ENCODE measurements at places on chromosomes 3 and 15. TPM values are rescaled to one million over a fixed set of nuclear protein-coding genes. Genes with fewer than 3 reads are reported as not detected.

GRCh38 chr3:6301626-6302025 lies 559.3 kb upstream of the GRM7 start:
- H3K36me3 ChIP-seq, result no peaks in the 10 kb centered on the region
- no peak for DNase-seq
- H3K4me1 ChIP-seq, result no peaks in the 10 kb centered on the region
- no peak overlapping the region for H3K27ac ChIP-seq
- H3K27me3 ChIP-seq, result no peaks in the 10 kb centered on the region

GRCh38 chr3:3059645-3060044 lies 50.5 kb downstream of the IL5RA start:
- peaks cover 16% of the 10 kb centered on the region for H3K27me3 ChIP-seq
- H3K36me3 ChIP-seq, result no peaks in the 10 kb centered on the region
- no peaks in the 10 kb centered on the region for H3K4me1 ChIP-seq
- DNase-seq, result no peak

GRCh38 chr15:85607842-85608241 lies 186.9 kb downstream of the KLHL25 start:
- no peak overlapping the region for H3K4me3 ChIP-seq
- H3K36me3 ChIP-seq, result peaks cover 19% of the 10 kb centered on the region

DNA sequence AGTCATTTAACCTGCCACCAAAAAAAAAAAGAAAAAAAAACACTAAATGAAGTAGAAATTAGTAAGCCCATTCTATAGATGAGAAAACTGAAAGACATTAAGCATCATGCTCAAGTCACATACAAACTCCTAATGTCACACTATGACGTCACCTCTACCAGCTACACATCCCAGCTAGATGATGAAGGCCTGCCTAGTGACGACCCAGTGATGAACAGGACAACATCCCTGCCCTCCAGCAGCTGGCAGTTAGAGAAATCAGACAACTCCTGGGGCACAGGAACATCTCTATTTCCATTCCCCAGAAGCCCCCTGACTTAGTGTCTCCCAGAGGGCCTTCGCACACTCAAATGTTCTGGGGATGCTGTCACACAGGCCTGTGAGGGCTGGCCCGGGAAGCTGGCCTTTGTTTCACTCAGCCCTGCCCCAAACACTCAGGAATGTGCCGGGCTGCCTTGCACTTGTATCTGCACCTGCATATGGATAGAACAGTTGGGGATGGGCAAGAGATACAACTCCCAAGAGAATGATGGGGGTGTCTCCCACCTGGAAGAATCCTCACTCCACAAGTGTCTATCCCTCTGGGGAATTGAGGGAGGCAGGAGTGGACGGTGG lies 7.0 kb upstream of the HAPLN3 start:
- peaks cover 15% of the 10 kb centered on the region for H3K4me1 ChIP-seq
- no peak for DNase-seq
- no peaks in the 10 kb centered on the region for H3K36me3 ChIP-seq
- no peak overlapping the region for H3K27ac ChIP-seq

Gene ISY1
- polyA plus RNA-seq, result 95.8 TPM

GRCh38 chr3:122627301-122627700 lies 49.9 kb downstream of the PARP15 start:
- H3K4me3 ChIP-seq, result no peak overlapping the region
- H3K27ac ChIP-seq, result peak overlapping the region; percentile 76
- no peak for DNase-seq
- H3K4me1 ChIP-seq, result peaks cover 21% of the 10 kb centered on the region

DNA sequence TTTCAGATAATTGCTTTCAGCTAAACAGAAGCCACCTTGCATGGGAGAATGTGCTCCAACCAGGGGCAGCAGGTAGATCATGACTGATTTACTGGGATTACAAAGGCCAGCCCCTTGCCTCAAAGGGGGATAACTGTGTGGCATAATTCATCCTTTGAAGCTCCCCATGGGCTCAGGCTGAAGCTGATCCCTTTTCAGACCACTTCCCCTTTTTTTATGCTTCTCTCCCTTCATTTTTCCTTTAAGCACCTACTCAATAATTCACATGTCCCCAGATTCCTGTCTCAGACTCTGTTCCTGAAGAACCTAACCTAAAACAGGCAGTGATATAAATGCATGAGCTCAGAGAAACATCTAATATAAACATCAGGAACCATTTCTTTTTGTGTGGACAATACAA lies 8.2 kb upstream of the MYRIP start:
- H3K4me3 ChIP-seq, result no peak overlapping the region
- no peak overlapping the region for H3K27ac ChIP-seq
- DNase-seq, result no peak
- H3K27me3 ChIP-seq, result peaks cover 24% of the 10 kb centered on the region
- H3K36me3 ChIP-seq, result no peaks in the 10 kb centered on the region
- H3K4me1 ChIP-seq, result no peaks in the 10 kb centered on the region

- no peak for DNase-seq
- no peaks in the 10 kb centered on the region for H3K4me1 ChIP-seq
- no peaks in the 10 kb centered on the region for H3K36me3 ChIP-seq
- H3K27ac ChIP-seq, result no peak overlapping the region
Measured at GRCh38 chr15:79179108-79179561, 88.6 kb upstream of the RASGRF1 start.

DNA sequence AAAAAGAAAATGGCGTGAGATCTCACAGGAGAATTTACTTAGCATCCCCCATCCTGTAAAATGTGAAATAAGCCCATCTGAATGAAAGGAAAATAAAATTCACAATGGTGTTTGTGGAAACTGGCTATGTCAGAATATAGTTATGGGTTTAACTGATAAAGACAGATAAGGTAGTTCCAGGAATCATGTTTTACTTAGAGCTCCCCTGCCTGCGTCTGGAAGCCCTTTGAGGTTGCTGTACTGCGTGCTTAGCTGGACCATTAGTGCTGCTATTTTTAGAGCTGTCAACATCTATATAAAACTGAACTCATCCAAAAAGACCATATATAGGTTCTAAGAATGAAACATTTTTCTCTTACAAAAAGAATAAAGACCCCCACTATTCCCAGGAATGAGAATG lies 130.8 kb downstream of the LSAMP start:
- H3K4me3 ChIP-seq, result no peak overlapping the region
- H3K4me1 ChIP-seq, result no peaks in the 10 kb centered on the region
- no peaks in the 10 kb centered on the region for H3K27me3 ChIP-seq
- H3K36me3 ChIP-seq, result no peaks in the 10 kb centered on the region
- no peak for DNase-seq

DNA sequence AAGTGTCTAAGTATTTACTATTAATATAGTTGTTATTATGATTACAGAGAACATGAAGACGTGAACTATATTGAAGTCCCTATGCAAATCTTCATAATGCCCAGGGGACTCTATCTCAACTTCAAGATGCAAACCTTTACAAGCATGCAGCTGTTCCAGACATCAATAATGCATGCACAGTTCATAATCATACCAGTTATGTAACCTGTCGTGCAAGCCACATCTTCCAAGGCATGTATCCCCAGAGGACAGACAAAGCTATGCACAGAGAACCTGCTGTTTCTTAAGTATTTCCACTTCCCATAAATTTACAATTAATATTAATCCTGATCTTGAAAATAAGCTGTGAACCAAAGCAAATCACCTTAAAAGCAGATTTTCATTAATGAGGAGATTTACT lies 534.1 kb downstream of the TUSC7 start:
- no peak for DNase-seq
- no peaks in the 10 kb centered on the region for H3K27me3 ChIP-seq
- H3K4me3 ChIP-seq, result no peak overlapping the region
- H3K27ac ChIP-seq, result no peak overlapping the region

DNA sequence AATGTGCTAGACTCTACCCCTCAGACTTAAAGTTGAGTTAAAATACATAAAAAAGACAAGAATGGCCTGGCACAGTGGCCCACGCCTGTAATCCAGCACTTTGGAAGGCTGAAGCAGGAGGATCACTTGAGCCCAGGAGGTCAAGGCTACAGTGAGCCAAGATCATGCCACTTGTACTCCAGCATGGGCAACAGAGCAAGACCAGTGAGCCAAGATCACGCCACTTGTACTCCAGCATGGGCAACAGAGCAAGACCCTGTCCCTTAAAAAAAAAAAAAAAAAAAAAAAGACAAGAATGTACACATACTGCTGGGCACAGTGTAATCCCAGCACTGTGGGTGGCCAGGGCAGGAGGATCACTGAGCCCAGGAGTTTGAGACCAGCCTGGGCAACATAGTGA lies 17.4 kb downstream of the DIS3L start:
- H3K36me3 ChIP-seq, result peaks cover 26% of the 10 kb centered on the region
- no peaks in the 10 kb centered on the region for H3K4me1 ChIP-seq
- no peaks in the 10 kb centered on the region for H3K27me3 ChIP-seq
- no peak overlapping the region for H3K27ac ChIP-seq
- DNase-seq, result no peak
- peak overlapping the region; percentile 8 for H3K4me3 ChIP-seq

Gene CAND2
- polyA plus RNA-seq, result 0.53 TPM

- peaks cover 5% of the 10 kb centered on the region for H3K4me1 ChIP-seq
- no peak for DNase-seq
- H3K4me3 ChIP-seq, result no peak overlapping the region
Measured at GRCh38 chr15:56040081-56041035, 46.9 kb upstream of the NEDD4 start.

- H3K4me1 ChIP-seq, result no peaks in the 10 kb centered on the region
- H3K27me3 ChIP-seq, result no peaks in the 10 kb centered on the region
- H3K4me3 ChIP-seq, result no peak overlapping the region
- no peak overlapping the region for H3K27ac ChIP-seq
Measured at GRCh38 chr3:26590919-26591484, 31.6 kb upstream of the LRRC3B start.

Gene CEMIP
- polyA plus RNA-seq, result not detected

Gene PLD1
- polyA plus RNA-seq, result not detected

GRCh38 chr3:177538750-177539730 lies 341.8 kb upstream of the TBL1XR1 start:
- peak overlapping the region; percentile 39 for H3K4me3 ChIP-seq
- DNase-seq, result peak; percentile 42
- H3K4me1 ChIP-seq, result peaks cover 24% of the 10 kb centered on the region

Gene DENND4A
- polyA plus RNA-seq, result 28.4 TPM

DNA sequence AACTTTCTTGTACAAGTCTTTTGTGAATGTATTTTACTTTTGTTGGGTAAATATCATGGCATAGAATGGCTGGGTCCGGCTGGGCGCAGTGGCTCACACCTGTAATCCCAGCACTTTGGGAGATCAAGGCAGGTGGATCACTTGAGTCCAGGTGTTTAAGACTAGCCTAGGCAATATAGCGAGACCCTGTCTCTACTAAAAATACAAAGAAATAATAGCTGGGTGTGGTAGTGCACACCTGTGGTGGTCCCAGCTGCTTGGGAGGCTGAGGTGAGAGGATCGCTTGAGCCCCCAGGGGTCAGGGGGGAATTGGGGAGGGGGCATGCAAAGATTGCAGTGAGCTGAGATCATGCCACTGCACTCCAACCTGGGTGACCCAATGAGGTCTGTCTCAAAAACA lies 52.9 kb downstream of the ANP32A start:
- no peak overlapping the region for H3K4me3 ChIP-seq
- H3K27ac ChIP-seq, result no peak overlapping the region
- H3K36me3 ChIP-seq, result peaks cover 4% of the 10 kb centered on the region
- peaks cover 8% of the 10 kb centered on the region for H3K27me3 ChIP-seq
- no peaks in the 10 kb centered on the region for H3K4me1 ChIP-seq
- no peak for DNase-seq

DNA sequence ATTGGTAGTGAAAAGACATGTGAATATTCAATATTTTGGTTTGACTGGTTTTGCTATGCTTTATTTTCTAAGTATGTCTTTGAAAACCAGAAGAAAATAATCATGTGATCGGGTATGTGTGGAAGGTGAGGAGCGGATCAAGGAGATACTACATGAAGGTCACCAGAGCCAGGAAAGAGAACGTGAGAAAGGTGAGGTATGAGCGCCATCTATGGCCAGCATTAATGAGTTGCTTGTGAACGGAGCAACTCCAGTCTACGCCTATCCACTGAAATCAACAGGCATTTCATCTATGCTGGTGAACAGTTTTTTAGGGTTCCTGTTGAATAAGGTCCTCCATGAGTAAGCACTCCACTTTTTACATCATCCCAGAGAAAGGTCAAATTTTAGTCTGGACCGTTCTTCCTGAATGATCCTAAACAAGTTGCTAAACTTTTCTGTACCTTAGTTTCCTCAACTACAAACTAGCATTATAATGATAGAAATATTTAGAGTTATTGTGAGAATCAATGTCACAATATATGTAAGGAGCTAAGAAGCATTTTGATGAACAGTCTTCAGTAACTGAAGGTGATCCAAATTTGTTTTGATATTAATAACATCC lies 1435.2 kb upstream of the CADM2 start:
- no peaks in the 10 kb centered on the region for H3K4me1 ChIP-seq
- H3K36me3 ChIP-seq, result no peaks in the 10 kb centered on the region
- no peaks in the 10 kb centered on the region for H3K27me3 ChIP-seq
- no peak for DNase-seq
- H3K4me3 ChIP-seq, result no peak overlapping the region

GRCh38 chr15:40279437-40280141 lies 3.3 kb downstream of the ANKRD63 start:
- H3K27ac ChIP-seq, result no peak overlapping the region
- DNase-seq, result peak; percentile 55
- no peaks in the 10 kb centered on the region for H3K36me3 ChIP-seq
- no peak overlapping the region for H3K4me3 ChIP-seq
- peaks cover 51% of the 10 kb centered on the region for H3K27me3 ChIP-seq

GRCh38 chr3:46027021-46027705 lies at the start of gene XCR1:
Gene XCR1, minus strand, starts transcription at chr3:46027483. Its CDS starts 5,536 bp downstream, at chr3:46021947.
- no peaks in the 10 kb centered on the region for H3K27me3 ChIP-seq
- peak within 1 kb of the TSS; percentile 80 for H3K27ac ChIP-seq
- H3K36me3 ChIP-seq, result peaks cover 15% of the 10 kb centered on the region
- DNase-seq, result no peak
- H3K4me3 ChIP-seq, result no peak within 1 kb of the TSS

DNA sequence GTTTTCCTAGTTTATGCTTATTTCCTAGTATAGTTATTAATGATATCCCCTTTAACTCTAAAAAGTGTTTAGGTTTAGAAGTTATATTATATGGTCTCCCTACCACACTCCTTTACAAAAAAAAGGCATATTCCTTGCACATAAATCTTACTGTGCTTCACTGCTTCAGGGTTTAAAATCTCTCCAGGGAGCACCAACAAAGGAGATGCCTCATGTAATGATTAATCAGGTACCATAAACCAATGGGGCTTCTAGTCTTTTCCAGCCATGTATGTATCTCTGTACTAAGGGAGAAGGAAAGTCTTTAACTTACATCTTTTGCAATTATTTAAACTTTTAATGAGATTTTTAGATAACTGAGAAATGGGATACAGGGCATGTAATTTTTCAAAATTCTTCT lies 91.5 kb upstream of the RBMS3 start:
- H3K4me1 ChIP-seq, result no peaks in the 10 kb centered on the region
- H3K36me3 ChIP-seq, result no peaks in the 10 kb centered on the region
- no peak for DNase-seq
- no peaks in the 10 kb centered on the region for H3K27me3 ChIP-seq

- no peaks in the 10 kb centered on the region for H3K36me3 ChIP-seq
- H3K4me3 ChIP-seq, result no peak overlapping the region
- H3K27me3 ChIP-seq, result peaks cover 12% of the 10 kb centered on the region
- DNase-seq, result no peak
- no peaks in the 10 kb centered on the region for H3K4me1 ChIP-seq
Measured at GRCh38 chr3:411226-411625, 214.7 kb downstream of the CHL1 start.

- no peaks in the 10 kb centered on the region for H3K4me1 ChIP-seq
- H3K36me3 ChIP-seq, result no peaks in the 10 kb centered on the region
- no peak for DNase-seq
- no peaks in the 10 kb centered on the region for H3K27me3 ChIP-seq
- no peak overlapping the region for H3K27ac ChIP-seq
- no peak overlapping the region for H3K4me3 ChIP-seq
Measured at GRCh38 chr3:28856796-28857195, 424.1 kb upstream of the RBMS3 start.

GRCh38 chr3:46593274-46593862 lies 19.0 kb upstream of the FAM240A start:
- no peak for DNase-seq
- no peak overlapping the region for H3K27ac ChIP-seq
- peaks cover 9% of the 10 kb centered on the region for H3K27me3 ChIP-seq
- no peak overlapping the region for H3K4me3 ChIP-seq

Gene GABRB3
- not detected for polyA plus RNA-seq

All from naive B cell (primary cell).